ENCODE measurements at places on chromosomes 12 and 14.

GRCh38 chr14:69398818-69399210, 322 bp downstream of the SLC39A9 start:
- DNase-seq = no peak

GRCh38 chr12:119302451-119303080, 32.0 kb upstream of the CCDC60 start:
- DNase-seq = no peak

- DNase-seq = no peak
Observed at GRCh38 chr12:122067966-122068365, 10.6 kb upstream of the MLXIP start.

DNA sequence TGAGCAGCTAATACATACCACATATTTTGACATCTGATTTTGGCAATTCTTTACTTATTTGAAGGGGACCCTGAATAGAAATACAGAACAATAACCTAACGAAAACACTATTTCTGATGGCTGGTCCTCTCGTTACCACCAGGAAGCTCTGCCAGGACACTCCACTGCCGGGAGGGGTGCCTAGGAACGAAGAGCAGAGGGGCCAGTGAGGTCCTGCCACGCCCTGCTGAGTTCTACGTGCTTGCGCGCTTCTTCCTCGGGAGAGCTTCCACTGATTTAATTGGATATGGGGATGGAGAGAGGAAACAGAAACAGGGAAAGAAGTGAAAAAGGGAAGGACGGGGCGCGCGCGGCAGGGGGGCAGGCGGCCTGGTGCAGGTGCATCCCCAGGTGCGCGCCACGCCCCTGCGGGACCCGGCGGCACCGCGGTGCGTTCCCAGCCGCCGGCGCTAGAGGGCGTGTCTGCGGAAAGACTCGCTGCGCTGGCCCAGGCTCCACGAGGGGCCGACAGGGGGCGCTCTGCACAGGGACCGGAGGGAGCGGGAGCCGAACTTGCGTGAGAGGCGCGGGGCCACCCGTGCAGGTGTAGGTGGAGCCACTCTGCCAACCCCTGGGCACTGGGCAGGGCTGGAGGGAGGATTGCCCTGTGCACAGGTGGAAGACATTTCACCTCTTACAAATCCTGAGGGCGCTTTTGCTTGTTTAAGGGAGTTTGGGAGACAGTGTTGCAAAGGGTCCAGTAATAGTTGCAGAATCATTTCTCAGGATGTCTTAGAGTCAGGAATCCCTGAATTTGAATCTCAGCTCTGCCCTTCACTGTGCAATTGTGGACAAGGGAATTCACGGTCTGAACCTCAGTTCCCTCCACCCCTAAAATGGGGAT, 986.3 kb upstream of the TMEM132C start:
- DNase-seq = no peak

GRCh38 chr14:89899917-89900663, 54.4 kb downstream of the EFCAB11 start:
- no peak for DNase-seq

GRCh38 chr12:40168001-40168400, 56.8 kb upstream of the LRRK2 start:
- no peak for DNase-seq

Measured in AG04449 (cell line).